ENCODE measurements at places on chromosomes 3 and 15. TPM values are rescaled to one million over a fixed set of nuclear protein-coding genes. Genes with fewer than 3 reads are reported as not detected.

FOXB1 gene
- total RNA-seq = not detected

CILP gene
- total RNA-seq = under 0.01 TPM

SCN5A gene
- not detected for total RNA-seq

CPLX3 gene
- total RNA-seq = not detected

All from tracheal epithelial cell (primary cell).